ENCODE measurements at places on chromosomes 7 and 10. TPM values are rescaled to one million over a fixed set of nuclear protein-coding genes. Genes with fewer than 3 reads are reported as not detected.

DNA sequence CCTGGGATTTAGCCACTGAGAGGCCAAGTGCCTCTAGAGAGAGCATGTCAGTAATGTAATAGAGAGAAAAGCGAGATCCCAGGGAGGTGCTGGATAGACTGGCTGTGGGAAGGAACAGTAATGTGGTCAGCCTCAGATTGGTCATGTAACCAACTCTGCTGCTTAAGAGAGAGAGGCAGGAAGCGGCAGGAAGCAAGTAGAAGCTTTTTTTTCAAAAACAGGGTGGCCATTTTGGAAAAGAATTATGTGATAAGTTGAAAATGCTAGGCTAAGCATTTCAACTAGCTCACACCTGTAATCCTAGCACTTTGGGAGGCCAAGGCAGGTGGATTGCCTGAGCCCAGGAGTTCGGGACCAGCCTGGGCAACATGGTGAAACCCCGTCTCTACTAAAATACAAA lies 3.7 kb upstream of the PCOLCE start:
- H3K4me1 ChIP-seq, result no peaks in the 10 kb centered on the region
- H3K27me3 ChIP-seq, result no peaks in the 10 kb centered on the region
- H3K4me3 ChIP-seq, result no peak overlapping the region
- H3K27ac ChIP-seq, result no peak overlapping the region
- H3K36me3 ChIP-seq, result no peaks in the 10 kb centered on the region

DNA sequence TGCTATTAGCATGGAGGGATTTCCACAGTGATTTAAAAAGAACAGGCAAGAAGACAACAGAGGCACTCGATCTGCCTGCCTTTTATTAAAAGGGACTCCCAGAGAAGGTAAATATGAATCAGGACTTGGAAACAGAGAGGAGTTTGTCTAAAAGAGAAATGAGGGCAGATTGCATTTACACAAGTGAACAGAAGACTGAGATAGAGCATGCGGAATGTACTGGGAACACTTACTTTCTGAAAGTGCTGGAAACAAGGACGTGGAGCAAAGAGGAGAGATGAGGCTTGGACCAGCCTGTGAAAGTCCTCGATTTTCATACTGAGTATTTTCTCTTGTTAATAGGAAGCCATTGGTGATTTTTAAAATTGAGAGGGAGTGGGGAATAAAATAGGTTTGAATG lies 35.7 kb downstream of the MEOX2 start:
- DNase-seq, result no peak
- H3K36me3 ChIP-seq, result no peaks in the 10 kb centered on the region
- H3K4me1 ChIP-seq, result no peaks in the 10 kb centered on the region
- no peak overlapping the region for H3K4me3 ChIP-seq

DNA sequence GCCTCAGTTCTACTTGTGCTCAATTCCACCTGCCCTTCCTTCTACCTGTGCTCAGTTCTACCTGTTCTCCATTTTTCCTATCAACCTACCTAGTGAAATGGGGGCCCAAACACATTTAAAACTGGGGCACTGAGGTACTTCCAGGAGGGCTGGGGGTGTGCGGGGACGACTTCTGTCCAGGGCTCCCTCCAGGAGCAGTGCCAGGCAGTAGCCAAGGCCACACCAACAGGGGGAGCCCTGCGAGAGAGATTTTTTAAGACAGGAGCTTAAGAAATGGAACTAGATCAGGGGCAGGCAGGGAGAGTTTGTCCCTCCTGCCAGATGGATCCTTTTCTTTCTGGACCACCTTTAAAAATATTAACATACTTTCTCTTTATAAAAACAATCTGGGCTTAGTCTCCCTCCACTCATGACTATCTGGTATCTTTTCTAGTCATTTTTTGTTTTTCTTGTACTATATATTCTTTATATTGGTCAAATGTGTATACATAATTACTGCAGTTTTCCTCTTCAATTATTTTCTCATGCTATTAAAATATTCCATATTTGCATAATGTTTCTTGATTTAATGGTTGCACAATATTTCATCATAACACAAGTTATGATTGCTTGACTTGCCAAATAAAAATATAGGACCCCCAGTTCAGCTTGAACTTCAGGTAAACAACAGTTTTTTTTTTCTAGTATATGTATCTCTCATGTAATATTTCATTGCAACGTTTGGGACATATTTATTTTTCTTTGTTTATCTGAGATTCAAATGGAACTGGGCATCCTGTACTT lies 47.3 kb upstream of the INSYN2A start:
- no peak overlapping the region for H3K4me3 ChIP-seq
- no peak for DNase-seq
- no peak overlapping the region for H3K27ac ChIP-seq
- no peaks in the 10 kb centered on the region for H3K27me3 ChIP-seq
- H3K4me1 ChIP-seq, result no peaks in the 10 kb centered on the region
- peaks cover 5% of the 10 kb centered on the region for H3K36me3 ChIP-seq

Gene ANXA8
- total RNA-seq, result 0.16 TPM

Measured in kidney (tissue), 22 donors.